ENCODE measurements at places on chromosomes 4 and X.
A peak's percentile ranks its signal among the peaks of the same experiment; 100 is the strongest.

DNA sequence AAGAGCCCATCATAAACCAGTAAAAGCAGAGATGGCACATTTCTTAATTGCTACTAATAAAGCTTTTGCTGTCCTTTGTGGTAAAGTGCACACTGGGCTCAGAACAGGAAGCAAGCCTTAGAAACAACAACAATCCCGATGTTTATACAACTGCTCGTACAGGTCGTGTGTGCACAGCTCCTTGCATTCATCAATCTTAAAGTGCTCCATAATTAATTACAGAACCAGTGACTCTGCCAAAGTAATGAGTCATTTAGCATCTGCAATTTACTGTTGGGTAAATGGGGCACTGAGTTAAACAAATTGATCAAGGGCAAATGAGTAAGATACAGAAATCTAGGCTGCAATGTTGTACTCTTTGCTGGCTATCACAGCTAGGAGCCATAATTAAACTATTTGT, 61.3 kb upstream of the TXK start:
- DNase-seq, result no peak

- DNase-seq, result peak; percentile 41
Measured at GRCh38 chr4:26272654-26273615, 47.9 kb upstream of the RBPJ start.

GRCh38 chr4:169200361-169201030, 70.3 kb downstream of the SH3RF1 start:
- no peak for DNase-seq

GRCh38 chr4:52635130-52635529, 24.0 kb downstream of the USP46 start:
- no peak for DNase-seq

DNA sequence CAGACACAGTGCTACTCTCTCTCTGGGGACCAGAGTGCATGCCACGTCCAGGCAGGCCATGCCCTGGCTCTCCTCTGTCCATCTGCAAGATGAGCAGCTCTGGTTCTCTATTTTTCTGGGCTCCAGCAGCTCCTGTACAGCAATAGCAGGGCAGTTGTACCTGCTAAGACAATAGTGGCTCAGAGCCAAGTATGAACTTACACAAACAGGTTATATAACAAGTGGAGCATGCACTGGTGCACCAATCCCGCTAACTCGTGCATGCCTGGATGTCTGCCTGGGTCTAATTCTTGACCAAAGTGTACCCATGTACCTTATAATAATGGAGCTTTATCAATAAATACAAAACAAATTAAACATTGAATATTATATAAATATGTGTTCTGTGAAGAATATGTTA, 392.3 kb downstream of the CENPC start:
- no peak for DNase-seq

DNA sequence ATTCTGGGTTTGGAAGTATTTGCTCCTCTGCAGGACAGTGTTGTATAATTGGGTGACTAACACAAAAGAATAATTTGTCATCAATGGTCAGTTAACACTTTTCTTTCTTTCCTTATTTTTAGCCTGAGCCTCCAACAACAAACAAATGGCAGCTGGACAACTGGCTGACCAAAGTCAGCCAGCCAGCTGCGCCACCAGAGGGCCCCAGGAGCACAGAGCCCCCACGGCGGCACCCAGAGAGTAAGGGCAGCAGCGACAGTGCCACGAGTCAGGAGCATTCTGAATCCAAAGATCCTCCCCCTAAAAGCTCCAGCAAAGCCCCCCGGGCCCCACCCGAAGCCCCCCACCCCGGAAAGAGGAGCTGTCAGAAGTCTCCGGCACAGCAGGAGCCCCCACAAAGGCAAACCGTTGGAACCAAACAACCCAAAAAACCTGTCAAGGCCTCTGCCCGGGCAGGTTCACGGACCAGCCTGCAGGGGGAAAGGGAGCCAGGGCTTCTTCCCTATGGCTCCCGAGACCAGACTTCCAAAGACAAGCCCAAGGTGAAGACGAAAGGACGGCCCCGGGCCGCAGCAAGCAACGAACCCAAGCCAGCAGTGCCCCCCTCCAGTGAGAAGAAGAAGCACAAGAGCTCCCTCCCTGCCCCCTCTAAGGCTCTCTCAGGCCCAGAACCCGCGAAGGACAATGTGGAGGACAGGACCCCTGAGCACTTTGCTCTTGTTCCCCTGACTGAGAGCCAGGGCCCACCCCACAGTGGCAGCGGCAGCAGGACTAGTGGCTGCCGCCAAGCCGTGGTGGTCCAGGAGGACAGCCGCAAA, 106.0 kb downstream of the KLHL8 start:
- DNase-seq, result no peak

GRCh38 chr4:33184657-33185290, 2464.6 kb downstream of the PCDH7 start:
- DNase-seq, result no peak

GRCh38 chr4:53378171-53378482, 686 bp downstream of the FIP1L1 start:
- DNase-seq, result no peak

DNA sequence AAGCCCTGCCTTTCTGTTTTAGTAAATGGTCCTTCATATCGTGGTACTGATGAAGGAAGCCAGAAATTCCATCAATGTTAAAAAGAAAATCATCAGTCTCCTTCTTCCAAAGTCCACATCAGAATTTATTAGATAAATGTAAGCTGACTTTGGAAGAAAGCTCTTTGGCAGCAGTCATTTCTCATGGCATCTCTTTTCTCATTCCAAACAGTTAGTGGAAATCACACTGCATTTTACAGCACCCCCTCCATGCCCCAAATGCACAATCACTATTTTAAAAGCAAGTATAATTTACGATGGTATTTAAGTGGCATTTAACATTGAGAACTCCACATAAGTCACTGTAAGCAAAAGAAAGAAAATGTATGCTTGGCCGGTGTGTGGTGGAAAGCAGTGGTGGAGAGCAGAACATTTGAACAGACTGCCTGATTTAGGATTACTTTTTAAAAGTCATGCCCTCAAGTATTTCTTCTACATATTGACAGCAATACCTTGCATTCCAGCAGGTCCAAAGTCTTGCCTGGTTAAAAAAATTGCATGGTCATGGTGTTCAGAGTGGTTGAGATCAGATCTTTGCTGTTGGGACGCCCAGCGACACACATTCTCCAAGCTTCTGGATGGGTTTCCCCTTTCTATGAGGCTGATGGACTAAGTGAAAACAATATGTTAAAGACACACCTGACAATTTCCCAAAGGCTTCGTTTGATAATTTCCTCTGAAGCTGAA, 248.6 kb downstream of the ADAMTS3 start:
- peak; percentile 9 for DNase-seq

GRCh38 chr4:55183926-55184599, 58.7 kb upstream of the KDR start:
- DNase-seq, result no peak

- no peak for DNase-seq
Measured at GRCh38 chrX:97026406-97026805, 142.7 kb downstream of the RPA4 start.

GRCh38 chr4:154741922-154742850, 1.6 kb upstream of the LRAT start:
- no peak for DNase-seq

- no peak for DNase-seq
Measured at GRCh38 chr4:150235808-150236271, 157.6 kb downstream of the DCLK2 start.

- DNase-seq, result no peak
Measured at GRCh38 chrX:17405225-17405969, 30.4 kb downstream of the NHS start.

DNA sequence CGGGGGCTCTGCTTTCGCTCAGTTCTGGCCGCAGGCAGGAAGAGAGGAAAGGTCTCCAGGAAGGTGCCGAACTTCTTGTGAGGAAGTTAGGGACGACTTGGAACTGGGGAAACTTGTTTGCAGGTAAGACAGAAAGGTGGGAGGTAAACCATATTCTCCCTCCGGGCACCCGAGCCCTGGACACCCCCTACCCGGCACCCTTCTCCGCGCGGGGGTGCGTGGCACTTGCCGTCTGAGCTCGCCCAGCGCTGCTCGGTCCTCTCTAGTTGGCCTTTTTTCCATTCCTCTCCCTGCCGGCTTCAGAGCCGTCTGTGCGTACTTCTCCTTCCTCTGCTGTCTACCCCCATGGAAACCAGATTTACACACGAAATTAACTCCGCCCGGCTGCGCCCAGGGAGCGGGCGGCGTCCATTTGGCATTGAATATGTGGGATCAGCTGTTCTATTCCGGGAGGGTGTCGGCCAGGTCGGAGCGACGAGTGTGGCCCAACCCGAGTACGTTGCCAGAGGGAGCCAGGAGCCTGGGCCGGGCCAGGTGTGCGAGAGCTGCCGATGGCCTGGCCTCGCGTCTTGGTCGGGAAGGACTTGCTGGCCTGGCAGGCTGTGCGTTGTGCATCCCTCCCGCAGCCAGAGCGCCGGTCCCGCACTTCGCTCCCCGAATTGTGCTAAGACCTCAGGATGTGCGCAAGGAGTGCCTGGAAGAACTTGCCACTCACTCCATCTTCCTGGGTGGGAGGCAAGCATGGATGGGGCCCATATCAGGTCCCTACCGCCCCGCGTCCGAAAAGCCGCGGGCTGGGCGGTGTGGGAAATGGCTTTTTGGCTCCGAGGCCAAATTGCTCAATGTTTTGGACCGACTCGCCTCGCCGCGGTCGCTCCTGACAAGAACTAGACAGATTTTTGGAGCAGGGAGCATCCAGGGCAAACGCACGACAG, 1.7 kb downstream of the PDGFRA start:
- DNase-seq, result no peak

DNA sequence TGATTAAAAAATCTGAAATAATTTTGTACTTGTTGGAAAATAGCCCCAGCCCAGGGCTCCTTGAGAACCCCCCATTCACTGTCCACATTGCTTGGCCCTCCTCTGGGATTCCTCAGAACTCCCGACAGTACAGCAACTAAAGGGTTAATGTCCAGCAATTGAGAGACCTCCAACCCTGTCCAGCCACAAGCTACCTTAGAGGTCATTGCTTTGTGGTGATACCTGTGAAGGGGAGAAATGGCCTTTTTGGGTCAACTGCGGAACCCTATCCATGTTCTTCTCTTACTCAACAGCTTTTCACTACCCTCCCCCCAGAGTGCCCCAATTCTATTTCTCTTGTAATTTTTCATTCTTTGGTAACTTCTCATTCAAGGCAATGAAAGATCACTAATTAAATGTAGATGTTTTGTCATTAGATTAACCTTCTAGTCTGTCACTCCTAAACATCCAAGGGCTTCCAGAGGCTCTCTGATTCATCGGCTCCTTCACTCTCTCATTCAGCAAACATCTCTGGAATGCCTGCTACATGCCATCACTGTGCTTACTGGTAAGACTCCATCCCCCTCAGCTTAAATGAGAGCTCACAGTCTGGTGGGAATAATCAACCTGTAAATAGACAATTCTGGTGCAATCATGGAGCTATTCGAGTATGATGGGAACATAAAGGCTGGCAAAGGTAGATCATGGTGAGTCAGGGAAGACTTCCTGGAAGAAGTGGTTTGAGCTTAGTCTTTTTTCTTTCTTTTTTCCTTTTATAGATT, 241.4 kb upstream of the PGRMC2 start:
- DNase-seq, result peak; percentile 51

DNA sequence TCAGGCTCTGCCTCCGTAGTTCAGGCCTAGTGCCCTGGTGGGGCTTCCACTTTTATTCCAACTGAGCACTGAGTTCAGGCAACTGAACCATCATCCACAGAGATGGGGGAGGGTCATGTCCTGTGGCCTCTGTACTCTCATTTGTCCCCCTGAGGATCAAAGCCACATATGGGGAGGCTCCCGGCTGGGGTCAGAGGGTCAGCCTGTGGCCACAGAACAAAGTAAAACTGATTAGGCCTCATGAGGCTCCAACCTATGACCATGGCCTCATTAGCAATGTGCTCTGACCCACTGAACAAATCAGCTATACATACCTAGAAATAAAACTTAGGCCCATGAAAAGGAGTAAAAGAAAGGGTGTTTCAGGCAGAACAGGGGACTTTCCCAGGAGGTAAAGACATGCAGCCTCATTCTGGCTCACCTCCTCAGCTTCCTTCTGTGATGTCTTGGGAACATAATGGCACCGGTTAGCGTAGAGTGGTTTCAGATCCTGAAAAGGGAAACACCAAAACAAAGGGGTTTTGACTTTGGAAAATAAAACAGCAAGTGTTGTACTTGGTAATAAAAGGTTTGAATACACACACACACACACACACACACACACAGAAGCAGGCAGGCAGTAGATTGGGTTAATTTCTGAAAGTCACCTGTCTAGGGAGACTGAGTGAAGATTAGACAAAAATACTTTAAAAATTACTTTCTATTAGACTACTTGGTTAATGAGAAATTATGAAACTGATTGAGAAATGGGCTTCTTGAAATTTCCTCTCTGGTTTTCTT, 24.3 kb downstream of the TMEM255A start:
- DNase-seq, result no peak

DNA sequence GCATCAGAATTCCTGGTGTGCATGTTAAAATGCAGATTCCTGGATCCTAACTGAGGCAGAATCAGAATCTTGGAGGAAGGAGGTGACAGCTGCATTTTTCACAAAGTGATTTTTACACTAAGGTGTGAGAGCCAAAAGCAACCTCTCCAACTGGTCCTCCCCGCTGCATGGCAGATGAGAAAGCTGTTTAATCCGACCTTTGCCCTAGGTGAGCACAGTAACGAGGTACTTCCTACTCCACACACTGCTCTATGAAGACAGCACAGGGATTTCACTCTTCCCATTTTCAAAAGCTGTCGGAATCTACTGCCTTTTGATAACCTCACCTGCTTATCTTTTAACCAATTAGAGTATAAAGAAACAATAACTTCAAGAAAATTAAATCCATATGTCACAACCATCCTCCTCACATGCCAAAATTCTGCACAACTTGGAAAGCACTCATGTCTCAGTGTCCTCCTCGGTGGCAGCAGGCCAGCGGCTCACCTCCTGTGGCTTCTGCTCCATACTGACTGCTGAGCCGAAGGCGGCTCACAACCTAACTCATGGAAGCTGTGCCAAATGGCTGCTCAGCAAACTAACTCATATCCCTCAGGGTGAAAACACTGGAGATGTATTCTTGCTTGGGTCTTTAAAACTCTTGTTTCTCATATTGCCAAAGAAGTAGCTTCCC, 3.6 kb downstream of the CASP6 start:
- DNase-seq, result no peak

DNA sequence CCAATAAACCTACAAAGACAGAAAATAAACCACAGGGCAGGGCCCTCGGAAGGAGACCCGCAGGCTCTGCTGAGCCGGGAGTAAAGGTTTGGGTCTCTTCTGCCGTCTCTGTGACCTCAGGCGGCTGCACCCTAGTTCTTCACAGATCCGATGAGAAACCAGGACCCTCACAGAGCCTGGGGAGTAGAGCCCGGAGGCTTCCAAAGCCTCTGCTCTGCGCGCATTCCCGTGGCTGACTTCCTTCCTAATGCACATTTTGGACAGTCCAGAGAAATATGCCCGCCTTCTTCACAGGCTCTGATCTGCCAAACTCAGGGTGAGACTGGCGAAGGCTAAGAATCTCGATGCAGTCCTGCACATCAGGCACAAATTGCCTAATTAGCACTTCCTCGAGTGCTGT, 245.5 kb downstream of the EVC2 start:
- no peak for DNase-seq

- DNase-seq, result no peak
Measured at GRCh38 chrX:120549483-120550452, 11.0 kb downstream of the CUL4B start.

GRCh38 chr4:167893531-167893930, 198.8 kb upstream of the ANXA10 start:
- no peak for DNase-seq

- DNase-seq, result no peak
Measured at GRCh38 chr4:187192266-187192665, 468.6 kb upstream of the FAT1 start.

Measured in G401 (cell line).